Stimulated activated naive CD4-positive, alpha-beta T cell treated with Interleukin-2 at 50 U/mL for 16 hours (primary cell): ENCODE measurements at places on chromosomes 13 and 19.

DNA sequence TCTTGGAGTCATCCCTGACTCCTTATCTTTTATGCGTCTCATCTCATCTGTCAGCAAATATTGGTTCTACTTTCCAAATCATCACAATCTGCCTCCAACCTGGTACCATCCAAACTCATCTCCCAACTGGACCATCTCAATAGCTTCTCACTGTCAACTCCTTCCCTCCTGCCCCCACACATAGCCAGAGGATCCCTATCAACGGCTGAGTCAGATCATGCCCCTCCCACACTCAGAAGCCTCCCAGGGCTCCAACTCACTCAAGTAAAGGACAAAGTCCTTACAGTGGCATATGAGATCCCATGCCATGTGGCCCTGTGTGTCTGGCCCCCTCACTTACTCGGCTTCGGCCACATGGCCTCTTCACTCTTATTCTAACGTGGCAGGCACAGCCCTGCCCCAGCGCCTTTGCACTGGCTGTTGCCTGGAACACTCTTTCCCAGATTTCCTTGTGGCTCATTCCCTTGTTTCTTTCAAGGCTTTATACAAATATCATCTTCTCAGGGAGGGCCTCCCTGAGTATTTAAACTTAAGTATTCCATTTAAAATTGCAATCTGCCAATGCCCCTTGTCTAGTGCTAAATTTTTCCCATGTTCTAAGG, 4.3 kb downstream of the SPRED3 start:
- no peak for DNase-seq

- no peak for DNase-seq
Measured at GRCh38 chr19:32469795-32470194, 64.2 kb downstream of the DPY19L3 start.

GRCh38 chr13:113647351-113648215, 10.4 kb downstream of the ATP4B start:
- DNase-seq: no peak

DNA sequence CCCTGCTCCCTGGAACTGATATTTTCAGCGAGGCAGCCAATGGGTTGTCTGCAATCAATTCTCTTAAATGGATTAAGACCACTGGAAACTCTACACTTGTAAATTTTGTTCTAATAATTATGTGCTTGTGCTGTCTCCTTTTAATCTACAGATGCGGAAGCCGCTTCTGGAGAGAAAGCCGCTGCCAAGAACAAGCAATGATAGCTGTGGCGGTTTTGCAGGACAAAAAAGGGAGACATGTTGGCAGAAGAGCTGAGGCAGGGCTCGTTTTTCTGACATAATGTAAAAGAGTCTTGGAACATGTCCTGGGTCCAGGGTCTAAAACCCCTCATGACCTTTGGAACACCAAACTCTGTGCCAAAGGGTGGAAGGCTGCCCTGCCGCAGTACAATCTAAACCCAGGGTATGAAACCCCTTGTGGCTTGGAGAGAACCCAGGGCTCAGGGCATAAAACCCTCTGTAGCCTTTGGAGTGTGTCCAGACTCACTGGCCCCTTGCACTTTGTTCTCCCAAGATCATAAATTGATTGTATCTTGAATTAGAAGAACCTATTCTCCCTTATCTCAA, 12.7 kb downstream of the ZNF417 start:
- DNase-seq: no peak

DNA sequence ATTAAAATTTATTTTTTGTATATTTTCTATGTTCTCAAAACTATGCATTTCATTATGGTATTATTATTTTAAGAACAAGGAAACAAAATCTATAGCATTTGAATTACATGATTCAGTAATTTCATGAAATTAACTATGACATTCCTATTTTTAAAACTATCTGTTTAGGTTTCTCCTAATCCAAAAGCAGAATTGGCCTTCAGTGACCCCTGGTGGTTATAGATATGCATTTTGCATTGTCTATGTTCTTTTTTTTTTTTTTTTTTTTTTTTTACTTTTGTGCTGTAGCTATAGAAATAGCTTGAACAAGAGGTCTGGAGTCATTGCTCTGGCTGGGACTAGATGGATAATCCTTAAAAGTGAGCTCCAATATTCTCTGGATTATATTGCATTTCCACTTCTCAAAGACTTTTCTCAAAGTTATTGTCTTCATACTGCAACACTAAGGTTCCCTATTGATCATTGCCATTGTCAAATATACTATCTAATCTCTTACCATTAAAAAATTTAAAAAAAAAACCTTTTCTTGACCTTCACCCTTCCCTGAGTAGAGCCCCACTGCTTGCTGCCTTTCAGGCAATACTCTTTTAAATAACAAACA, 15.9 kb upstream of the DNAJC3 start:
- no peak for DNase-seq

DNA sequence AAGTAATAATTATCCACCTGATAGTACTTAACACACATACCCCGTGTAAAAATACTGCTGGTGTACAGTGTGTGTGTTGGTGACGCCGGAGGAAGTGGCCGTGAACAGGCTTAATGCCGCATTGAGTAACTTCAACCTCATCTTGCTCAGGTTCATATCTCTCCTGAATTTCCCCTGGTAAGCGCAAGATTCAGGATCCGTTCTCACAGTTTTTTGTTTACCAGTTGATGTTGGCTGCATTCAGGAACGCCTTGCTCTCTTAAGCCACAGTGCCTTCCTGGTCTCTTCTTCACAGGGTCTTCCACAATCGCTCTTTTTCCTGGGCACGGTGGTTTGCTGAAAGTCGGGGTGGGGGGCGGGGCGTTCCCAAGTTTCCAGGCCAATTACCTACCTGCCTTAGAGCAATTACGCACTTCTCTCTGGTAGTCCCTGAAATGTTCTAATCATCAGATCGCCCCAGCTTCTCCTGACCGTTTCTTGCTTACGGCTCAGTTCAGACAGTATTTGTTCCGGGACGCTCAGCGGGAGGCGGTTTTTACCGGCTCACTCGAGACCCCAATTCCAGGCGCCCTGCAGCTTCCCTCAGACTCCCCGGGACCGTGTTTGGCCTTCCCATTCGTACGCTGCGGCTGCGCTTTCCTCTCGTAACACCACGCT, 706 bp upstream of the DNAJC3 start:
- peak; percentile 7 for DNase-seq

DNA sequence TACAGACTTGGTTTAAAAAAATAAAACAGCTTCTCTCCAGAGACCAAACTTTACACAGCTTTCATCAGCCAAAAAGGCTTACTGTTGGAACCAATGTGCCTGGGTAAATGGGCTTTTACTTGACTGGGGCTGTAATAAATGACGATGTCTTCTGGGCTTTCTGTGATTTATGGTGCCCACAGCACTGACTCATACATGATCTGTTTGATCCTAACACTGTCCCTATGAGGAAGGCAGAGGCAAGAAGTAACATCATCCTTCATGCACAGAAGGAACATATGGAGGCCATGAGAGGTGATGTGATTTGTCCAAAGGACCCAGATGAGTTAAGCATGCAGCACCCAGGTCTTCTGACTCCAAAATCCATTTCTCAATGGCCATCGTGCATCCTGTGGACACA, 77.4 kb downstream of the DOCK9 start:
- no peak for DNase-seq

DNA sequence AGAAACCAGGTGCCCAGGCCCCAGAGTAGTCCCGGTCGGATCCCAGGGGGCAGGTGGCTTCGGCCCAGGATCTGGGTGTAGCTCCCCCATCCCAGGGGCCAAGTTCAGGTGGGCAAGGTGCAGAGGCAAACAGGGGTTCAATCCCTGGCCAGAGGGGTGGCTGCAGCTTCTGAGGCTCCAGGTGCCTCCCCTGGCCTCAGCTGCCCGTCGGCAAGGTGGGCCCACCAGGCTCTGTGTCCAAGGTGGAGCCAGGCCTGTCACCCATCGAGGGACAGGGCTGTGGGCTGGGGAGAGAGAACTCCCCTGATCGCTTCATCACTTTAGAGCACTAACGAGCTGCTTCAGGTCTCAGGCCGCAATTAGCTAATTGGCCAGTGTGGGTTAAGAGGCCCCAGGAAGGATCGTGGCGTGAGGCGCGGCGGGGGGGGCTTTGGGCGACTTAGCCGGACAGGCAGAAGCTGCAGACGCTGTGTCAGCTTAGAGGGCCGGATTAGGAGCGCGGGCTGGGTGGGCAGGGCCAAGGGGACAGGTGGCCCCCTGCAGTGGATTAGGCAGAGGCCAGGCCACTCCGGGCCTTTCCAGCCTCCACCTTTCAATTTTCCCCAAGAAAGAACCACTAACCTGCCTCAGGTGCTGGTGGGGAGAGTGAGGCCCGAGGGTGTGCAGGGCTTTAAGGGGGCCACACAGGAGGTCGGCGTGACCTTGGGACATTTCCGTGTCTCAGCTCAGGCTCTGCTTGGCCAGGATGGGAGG, 2.8 kb upstream of the RAX2 start:
- no peak for DNase-seq

DNA sequence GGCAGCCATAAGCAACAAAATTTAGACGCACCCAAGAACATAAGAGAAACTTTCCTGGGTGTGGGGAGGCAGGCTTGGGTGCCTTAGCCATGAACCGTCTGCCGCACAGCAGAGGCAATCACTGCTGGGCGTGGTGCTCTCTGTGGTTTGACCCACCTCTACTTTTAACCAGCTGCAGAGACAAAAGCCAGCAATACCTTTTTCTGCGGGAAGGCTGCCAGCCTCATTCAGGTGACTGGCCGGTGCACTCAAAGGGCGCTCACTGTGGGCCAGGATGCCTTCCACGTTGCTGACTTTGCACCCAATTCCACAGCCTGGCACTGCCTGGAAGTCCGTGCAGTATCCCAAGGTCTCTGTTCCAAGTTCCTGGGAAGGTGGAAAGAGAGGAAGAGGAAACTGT, 69.1 kb downstream of the ATP7B start:
- no peak for DNase-seq

GRCh38 chr13:38376546-38376945, 26.9 kb downstream of the UFM1 start:
- no peak for DNase-seq

DNA sequence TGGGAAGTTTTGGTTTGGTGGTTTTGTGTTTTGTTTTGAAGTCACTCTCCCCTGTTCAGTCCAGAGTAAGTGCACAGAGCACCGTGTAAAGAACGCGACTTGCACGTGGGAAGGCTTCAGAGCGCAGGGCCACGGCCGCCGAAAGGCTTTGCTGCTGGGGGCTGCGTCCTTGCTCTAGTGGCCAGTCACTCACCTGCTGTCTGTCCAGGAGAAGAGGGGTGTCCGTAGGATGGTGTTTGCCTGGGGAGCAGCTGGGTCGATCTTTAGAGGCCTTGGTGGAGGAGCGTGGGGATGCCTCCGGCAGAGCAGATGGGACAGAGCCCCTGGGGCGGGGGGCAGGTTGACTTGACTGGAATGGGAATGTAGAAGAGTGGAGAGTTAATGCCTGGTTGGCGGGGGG, 116.6 kb upstream of the MCF2L start:
- DNase-seq: no peak

- no peak for DNase-seq
Measured at GRCh38 chr19:30935146-30935545, 414.1 kb downstream of the TSHZ3 start.

DNA sequence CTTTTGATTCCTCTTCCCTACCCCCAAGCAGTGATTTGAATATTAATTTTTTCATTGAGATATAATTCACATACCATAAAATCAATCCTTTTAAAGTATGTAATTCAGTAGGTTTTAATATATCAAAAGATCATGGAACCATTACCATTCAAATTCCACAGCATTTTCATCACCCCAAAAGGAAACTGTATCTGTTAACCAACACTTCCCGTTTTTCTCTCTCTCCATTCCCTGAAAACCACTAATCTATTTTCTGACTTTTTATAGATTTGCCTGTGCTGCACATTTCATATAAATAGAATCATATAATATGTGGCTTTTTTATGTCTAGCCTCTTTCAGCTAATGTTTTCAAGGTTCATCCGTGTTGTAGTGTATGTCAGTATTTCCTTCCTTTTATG, 107.1 kb downstream of the PAN3 start:
- DNase-seq: no peak

GRCh38 chr19:12767150-12767549, 8.2 kb downstream of the HOOK2 start:
- no peak for DNase-seq

- DNase-seq: no peak
Measured at GRCh38 chr13:28329395-28330158, 165.4 kb downstream of the FLT1 start.

DNA sequence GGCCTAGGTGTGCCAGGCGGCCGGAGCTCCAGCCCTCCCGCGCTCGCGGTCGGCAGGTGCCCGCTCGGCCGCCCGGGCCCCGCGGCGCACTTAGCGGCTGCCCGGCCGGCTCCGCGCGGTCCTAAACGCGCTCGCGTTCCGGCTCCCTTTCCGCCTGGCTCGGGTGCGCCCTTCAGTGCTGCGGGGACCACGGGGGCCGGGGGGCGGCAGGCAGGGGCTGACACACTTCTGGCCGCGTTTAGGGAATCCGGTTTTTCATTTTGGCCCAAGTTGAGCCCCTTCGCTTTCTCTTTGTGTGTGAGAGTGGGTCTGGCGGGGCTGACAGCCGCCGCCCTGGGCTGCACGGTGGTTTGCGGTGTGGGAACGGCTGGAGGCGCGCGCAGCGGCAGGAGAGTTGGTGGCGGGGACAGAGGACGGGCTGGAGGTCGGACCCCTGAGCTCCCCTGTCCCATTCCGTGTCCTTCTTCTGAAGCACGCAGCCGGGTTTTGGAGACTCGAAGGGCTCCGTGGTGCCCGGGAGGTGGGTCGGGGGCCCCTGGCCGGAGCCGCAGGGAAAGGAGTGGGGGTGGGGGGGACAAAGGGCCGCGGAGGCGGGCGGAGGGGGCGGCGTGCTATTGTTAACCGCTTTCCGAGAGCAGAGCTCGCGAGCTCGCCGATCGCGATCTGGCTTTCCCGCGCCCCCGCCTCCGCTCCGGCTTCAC, 3.1 kb downstream of the FGF9 start:
- peak; percentile 28 for DNase-seq

- DNase-seq: no peak
Measured at GRCh38 chr13:41302743-41303142, 8.3 kb upstream of the NAA16 start.

DNA sequence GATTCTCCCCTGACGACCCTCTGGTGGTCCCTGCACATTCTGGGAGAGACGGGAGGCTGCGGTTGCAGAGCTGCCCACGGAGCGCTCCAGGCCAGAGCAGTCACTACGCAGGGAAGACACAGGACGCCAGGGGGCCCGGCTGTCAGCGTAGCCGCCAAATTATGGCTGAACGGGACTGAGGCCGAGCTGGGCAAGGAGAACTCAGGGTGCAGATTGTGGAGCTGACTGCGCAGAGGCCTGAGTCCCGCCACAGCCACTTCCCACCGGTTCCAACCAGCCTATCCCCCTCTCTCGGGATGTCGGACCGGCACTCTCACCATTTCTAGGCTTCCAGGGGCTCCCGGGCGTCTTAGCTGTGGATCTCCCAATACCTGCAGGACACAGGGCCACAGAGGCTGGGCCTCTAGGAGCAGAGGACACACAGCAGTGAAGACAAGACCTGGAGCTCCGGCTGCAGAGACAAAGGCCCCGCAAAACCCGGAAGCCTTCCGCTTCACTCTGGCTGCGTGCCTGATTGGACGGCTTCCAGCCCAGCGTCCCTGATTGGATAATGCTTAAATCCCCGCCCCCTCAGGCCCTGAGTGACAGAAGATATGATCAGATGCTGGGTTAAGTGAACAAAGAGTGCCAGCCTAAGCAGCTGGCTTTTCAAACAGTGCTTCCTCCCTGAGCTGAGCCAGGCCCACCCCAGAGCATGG, at the start of gene ZNF737:
Gene ZNF737 (minus strand): TSS at position 461 of the 698 bp plus-strand sequence. CDS start 141 bp downstream, at position 320.
- peak; percentile 91 for DNase-seq

- DNase-seq: peak; percentile 17
Measured at GRCh38 chr19:50252111-50252886, 48.9 kb downstream of the MYH14 start.
